ENCODE measurements at places on chromosomes 5 and 9.

- no peak for DNase-seq
Observed at GRCh38 chr5:140571105-140571504, 6.5 kb downstream of the SLC35A4 start.

DNA sequence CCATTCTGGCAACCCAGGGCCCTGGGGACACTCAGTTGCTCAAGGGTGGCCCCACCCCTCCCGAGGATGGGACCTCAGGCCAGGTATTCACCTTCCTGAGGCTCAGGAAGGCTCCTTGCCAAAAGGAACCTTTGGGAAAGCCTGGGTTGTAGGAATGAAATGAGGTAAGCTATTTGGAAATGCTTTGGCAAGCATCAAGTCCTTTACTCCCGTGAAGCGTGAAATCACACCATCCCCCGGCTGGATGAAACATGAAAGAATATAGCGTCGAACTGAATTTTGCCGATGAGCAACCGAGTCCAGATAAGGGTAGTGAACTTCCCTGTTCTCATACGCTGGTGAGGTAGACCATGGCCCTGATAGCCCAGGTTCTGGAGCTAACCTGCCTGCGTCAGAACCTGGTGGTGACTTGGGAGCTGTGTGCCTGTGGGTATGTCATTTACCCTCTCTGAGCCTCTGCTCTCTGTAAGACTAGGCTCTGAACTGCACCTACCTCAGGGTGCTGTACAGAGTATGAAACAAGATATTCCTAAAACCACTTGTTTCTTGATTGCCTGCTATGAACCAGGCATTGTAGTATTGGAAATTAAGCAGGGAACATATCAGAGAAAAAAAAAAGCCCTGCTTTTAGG is 105.3 kb upstream of the BOD1 start:
- DNase-seq, result no peak

GRCh38 chr5:38414348-38414747 is 142.1 kb downstream of the LIFR start:
- no peak for DNase-seq

DNA sequence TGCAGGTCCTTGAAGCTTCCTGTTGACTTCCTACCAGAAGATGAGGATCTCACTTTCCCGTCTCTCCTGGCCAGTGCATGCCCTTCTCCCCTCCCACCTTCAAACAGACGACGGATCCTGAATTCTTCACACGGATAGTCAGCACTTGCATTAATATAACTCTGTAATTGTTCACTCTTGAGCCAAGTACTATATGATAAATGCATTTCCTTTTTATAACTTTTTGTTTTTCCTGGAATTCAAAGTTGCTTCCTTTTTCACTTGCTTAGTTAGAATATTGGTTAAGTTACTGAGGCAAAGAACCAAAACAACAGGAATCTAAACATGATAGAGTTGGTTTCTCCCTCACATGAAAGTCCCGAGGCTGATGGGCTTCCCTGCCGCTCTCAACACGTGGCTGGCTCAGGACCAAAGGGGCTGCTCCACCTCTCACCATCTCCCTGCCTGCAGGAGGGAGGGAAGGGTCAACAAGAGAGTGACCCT is 20.2 kb upstream of the EGFL7 start:
- no peak for DNase-seq

DNA sequence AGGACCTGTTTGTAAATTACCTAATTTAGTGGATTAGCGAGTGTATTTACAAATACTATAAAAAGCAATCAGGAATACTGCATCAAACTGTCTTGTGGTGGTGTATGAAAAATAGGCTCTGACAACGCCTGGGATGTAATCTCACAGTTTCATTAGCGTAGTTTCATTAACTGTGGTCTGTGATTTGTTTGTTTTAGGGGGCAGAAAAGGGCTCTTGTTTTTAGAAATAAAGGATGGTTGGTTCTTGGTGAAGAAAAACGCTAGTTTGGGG is 1.4 kb downstream of the SLC44A1 start:
- DNase-seq, result no peak

DNA sequence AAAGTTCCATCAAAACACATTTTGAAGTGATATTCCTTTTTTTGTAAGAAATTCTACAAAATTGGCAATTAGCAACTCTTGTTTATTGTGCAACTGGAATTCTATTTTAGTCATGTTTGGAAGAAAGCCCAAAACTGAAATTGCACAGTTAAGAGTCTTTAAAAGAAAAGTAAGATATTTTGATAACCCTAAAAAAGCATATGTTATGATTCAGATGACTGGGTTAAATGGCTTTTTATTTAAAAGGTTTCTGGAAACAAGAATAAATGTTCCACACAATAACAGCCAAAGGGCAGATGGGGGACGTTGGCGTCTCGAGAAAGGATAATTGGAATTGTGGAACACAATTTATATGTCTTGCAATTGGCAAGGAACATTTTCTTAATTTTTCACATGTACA is 275.2 kb downstream of the CDH9 start:
- DNase-seq, result no peak

GRCh38 chr5:42621242-42621641 is 135.4 kb upstream of the CCDC152 start:
- no peak for DNase-seq

DNA sequence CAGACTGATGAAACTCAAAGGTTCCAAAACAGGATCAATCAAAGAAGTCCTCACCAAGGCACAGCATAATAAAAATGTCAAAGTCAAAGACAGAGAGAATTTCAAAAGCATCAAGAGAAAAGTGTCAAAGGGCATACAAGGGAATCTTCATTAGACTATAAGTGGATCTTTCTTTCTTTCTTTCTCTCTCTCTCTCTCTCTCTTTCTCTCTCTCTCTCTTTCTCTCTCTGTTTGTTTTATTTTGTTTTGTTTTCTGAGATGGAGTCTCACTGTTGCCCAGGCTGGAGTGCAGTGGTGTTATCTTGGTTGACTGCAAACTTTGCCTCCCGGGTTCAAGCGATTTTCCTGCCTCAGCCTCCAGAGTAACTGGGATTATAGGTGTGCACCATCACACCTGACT is 148.3 kb upstream of the CD180 start:
- DNase-seq, result no peak

- DNase-seq, result no peak
Observed at GRCh38 chr5:172336264-172336663, 52.7 kb upstream of the UBTD2 start.

GRCh38 chr5:116142495-116142894 is 57.7 kb downstream of the COMMD10 start:
- no peak for DNase-seq

DNA sequence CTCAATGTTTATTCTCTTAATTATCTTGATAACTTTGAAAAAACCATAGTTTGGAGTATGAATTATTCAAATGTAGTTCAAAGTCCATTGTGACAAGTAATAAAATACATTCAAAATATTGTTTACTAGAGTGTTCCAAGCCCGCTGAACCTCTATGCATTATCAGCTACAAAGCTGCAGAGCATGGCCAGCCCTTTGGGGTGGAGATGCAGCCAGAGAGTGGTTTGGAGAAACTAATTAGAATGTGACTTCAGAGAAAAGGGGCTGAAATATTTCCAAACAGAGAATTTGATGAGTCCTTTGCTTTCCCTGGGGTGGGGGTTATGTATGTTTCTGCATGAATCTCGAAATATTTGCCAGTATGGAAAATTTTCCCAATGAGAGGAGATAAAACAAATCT is 211.3 kb downstream of the NTRK2 start:
- DNase-seq, result no peak

- DNase-seq, result no peak
Observed at GRCh38 chr5:163172540-163173338, 264.7 kb upstream of the CCNG1 start.

DNA sequence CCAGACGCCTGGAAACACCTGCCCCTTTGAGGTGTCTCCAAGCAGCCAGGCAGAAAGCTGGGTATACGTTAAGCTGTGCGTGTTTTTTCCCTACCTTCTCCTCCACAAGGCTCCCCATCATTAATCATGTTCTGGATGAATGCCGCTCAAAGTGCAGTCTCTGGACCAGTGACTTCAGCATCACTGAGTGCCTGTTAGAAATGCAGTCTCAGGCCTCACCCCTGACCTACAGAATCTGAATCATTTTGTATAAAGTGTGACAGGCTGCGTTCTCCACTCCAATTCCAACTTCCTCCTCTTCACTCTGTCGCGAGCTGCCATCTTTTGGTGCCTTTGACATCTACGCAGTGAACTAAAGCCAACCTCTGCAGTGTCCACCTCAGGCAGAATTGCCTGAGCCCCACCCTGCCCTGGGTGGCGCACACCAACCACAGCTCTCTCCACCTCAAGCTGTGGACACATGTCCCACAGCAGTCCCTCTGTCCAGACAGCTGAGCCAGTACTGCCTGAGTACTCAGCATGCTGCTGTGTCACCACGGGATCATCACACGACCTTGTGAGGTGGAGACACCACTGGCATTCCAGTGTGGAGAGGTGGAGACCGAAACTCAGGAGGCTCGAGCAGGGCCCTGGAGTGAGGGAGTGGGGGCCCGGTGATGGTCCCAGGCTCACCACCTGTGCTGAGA is 14.2 kb downstream of the PTPN3 start:
- DNase-seq, result peak; percentile 24

DNA sequence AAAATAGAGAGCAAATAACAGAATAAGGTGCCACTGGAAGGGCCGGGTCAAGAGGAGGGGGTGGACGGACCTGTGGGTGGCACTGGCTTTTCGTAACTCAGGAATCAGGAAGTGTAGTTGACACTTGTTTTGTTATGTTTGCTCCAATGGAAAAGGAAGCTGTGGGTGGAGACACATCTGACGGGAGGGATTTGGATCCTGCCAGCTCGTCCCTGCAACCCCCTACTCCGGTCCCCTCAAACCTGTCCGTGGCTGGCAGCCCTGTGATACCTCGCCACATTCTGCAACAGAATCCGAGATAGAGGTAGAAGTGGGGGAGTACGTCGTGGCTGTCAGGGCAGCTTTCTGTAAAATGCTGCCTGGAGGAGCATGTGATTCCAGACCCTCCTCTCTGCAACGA is 104.2 kb upstream of the IER5L start:
- DNase-seq, result no peak

DNA sequence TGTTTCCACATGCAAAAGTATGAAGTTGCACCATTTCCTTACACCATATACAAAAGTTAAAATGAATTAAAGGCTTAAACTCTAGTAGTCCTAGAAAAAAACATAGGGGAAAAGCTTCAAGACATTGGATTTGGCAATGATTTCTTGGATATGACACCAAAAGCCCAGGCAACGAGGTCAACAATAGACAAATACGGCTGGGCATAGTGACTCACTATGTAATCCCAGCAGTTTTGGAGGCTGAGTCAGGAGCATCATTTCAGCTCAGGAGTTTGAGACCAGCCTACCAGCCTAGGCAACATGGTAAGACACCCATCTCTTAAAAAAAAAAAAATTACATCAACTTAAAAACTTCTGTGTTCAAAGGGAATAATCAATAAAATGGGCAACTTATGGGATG is 30.9 kb upstream of the SREK1 start:
- no peak for DNase-seq

GRCh38 chr5:60209146-60209840 is 315.8 kb upstream of the PDE4D start:
- DNase-seq, result no peak

- no peak for DNase-seq
Observed at GRCh38 chr9:134036130-134036529, 10.8 kb downstream of the BRD3OS start.

DNA sequence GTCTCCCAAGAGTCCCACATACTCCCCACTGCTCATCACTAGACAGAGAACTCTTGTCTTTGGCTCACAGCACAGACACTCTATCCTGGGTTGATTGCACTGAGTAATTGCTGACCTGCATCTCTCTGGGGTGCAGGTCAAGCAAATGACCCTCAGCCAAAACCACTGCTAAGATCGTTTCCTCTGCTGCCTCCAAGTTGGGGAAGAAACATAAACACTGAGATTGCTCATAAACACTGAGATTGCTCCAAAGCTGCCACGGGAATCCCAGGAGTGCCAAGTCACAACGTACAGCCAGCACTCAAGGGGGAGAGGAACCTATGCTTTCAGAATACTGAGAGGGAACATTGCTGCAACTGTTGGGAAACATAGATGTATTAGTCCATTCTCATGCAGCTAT is 1402.1 kb upstream of the ACO1 start:
- no peak for DNase-seq

DNA sequence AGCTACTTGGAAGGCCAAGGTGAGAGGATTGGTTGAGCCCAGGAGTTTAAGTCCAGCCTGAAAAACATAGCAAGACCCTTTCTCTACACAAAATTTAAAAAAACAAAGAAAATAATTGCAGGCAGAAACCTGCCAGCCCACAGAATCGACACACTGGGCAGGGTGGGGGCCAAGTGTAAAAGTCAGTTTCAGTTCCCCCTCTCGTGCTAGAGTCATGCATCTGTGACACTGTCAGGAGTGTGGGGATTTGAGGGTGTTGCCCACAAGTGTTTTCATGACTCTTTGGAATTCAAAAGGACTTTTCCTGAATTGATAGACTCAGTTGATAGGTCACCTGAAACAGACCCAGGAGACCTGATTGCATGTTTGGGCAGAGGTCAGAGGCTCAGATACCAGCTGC is 47.6 kb downstream of the PRRC2B start:
- DNase-seq, result no peak

GRCh38 chr5:80141147-80141671 is 106.1 kb downstream of the THBS4 start:
- DNase-seq, result peak; percentile 46

DNA sequence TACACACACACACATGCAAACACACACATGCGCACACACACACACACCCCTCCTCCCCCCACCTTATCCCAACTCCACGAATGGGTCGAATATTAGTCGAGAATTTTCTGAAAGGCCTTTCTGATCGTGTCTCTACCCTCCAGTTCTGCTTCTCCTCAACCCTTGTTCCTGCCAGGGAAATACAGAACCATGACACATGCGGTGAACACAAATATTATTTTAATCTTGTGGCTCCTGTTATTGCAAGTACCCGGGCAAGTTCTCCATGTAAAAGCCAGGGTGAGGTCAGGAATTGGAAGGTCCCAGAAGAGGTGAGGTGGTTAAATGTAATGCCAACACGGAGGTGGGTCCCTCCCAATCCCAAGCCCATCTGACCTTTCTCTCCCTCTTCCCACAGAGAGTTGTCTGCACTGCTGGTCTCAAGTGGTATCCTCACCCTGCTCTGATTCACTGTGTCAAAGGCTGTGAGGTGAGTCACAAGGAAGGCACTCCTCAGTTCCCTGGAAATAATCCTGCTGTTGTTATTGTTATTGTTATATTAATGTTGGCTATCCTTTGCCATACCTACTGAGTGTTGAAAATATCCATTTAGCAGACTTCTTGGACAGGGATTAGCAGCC is 223.7 kb downstream of the PAPPA start:
- no peak for DNase-seq

- no peak for DNase-seq
Observed at GRCh38 chr5:1255081-1255561, 29.9 kb downstream of the SLC6A18 start.

- peak; percentile 16 for DNase-seq
Observed at GRCh38 chr5:37735649-37736347, 104.0 kb downstream of the GDNF start.

- DNase-seq, result no peak
Observed at GRCh38 chr9:99039505-99040182, 65.3 kb upstream of the TGFBR1 start.

GRCh38 chr5:111574311-111574710 is 62.0 kb upstream of the STARD4 start:
- no peak for DNase-seq

GRCh38 chr9:114031948-114032840 is 45.9 kb downstream of the AMBP start:
- no peak for DNase-seq
